Smooth muscle cell of bladder (primary cell): ENCODE measurements at places on chromosomes 6 and 20. TPM values are rescaled to one million over a fixed set of nuclear protein-coding genes. Genes with fewer than 3 reads are reported as not detected.

Gene CLDN20
- total RNA-seq = not detected in 2 replicates

Gene PRR18
- not detected in 2 replicates for total RNA-seq

Gene FAM209B
- not detected in 2 replicates for total RNA-seq

Gene DNMT3B
- 0.85 and 1.0 TPM in 2 replicates for total RNA-seq

Gene UNC5CL
- total RNA-seq = under 0.01 and 0.09 TPM in 2 replicates

Gene PTPRT
- under 0.01 and 0.09 TPM in 2 replicates for total RNA-seq

Gene LTB
- not detected in 2 replicates for total RNA-seq

Gene KCNG1
- total RNA-seq = 11.8 and 16.7 TPM in 2 replicates

Gene KIZ
- 26.6 and 30.0 TPM in 2 replicates for total RNA-seq

Gene CLIC1
- total RNA-seq = 529 and 547 TPM in 2 replicates

Gene BPI
- not detected in 2 replicates for total RNA-seq

Gene CGA
- total RNA-seq = 0.09 TPM in 1 of 2 replicates, not detected in the other

Gene SOBP
- total RNA-seq = 4.2 and 5.3 TPM in 2 replicates

Gene CD109
- 18.6 and 19.4 TPM in 2 replicates for total RNA-seq

Gene DDR1
- total RNA-seq = 16.2 and 34.9 TPM in 2 replicates

Gene HLA-B
- 113 and 123 TPM in 2 replicates for total RNA-seq

Gene FAM184A
- total RNA-seq = 0.43 and 0.46 TPM in 2 replicates

Gene MOG
- not detected in 2 replicates for total RNA-seq

Gene IP6K3
- 0.14 and 0.18 TPM in 2 replicates for total RNA-seq

Gene ZFP64
- 23.2 and 23.9 TPM in 2 replicates for total RNA-seq

Gene AGER
- 0.14 and 0.37 TPM in 2 replicates for total RNA-seq

Gene DEFB132
- total RNA-seq = not detected in 2 replicates

Gene SEMG1
- total RNA-seq = not detected in 2 replicates

Gene PRRT1
- 0.14 and 0.18 TPM in 2 replicates for total RNA-seq

Gene CLVS2
- total RNA-seq = under 0.01 TPM in 2 replicates

Gene ANKRD66
- not detected in 2 replicates for total RNA-seq

Gene SLC13A3
- total RNA-seq = 2.7 and 4.9 TPM in 2 replicates

Gene HLA-DQB1
- total RNA-seq = not detected in 2 replicates

Gene AKAP12
- 63.9 and 67.4 TPM in 2 replicates for total RNA-seq

Gene SNX14
- 118 and 120 TPM in 2 replicates for total RNA-seq

Gene MAS1
- under 0.01 and 0.09 TPM in 2 replicates for total RNA-seq

Gene TPD52L1
- total RNA-seq = 9.7 and 31.2 TPM in 2 replicates

Gene SLC22A16
- not detected in 2 replicates for total RNA-seq

Gene OR2H2
- not detected in 2 replicates for total RNA-seq

Gene LPIN3
- 2.1 and 6.0 TPM in 2 replicates for total RNA-seq

Gene IMPG1
- total RNA-seq = not detected in 2 replicates

Gene RGS17
- total RNA-seq = 6.5 and 9.2 TPM in 2 replicates

Gene TEAD3
- total RNA-seq = 5.4 and 6.8 TPM in 2 replicates

Gene SLC24A3
- 1.6 and 2.4 TPM in 2 replicates for total RNA-seq

Gene NDRG3
- total RNA-seq = 17.8 and 18.6 TPM in 2 replicates

Gene LHFPL5
- not detected in 2 replicates for total RNA-seq

Gene RBCK1
- 49.4 and 54.0 TPM in 2 replicates for total RNA-seq

Gene NR2E1
- not detected in 2 replicates for total RNA-seq

Gene MUC22
- not detected in 2 replicates for total RNA-seq

Gene HTR1E
- total RNA-seq = not detected in 2 replicates

Gene TRIM10
- not detected in 2 replicates for total RNA-seq

Gene SLC26A8
- 0.09 and 0.14 TPM in 2 replicates for total RNA-seq

Gene SYS1
- 18.6 and 28.5 TPM in 2 replicates for total RNA-seq

Gene PRKN
- 1.1 and 2.0 TPM in 2 replicates for total RNA-seq

Gene ACSS1
- total RNA-seq = 3.6 and 5.5 TPM in 2 replicates

Gene MUC21
- not detected in 2 replicates for total RNA-seq

Gene RSPO3
- total RNA-seq = 3.7 and 17.4 TPM in 2 replicates

Gene TP53TG5
- total RNA-seq = under 0.01 TPM in 1 of 2 replicates, not detected in the other
